ENCODE measurements at places on chromosomes 13 and 19.

GRCh38 chr13:110444226-110444653 lies 117.3 kb downstream of the RAB20 start:
- DNase-seq: no peak

- peak; percentile 71 for DNase-seq
These were observed at the start of gene TBXA2R for GRCh38 chr19:3606690-3607289. TBXA2R (minus strand) TSS chr19:3606875; CDS start chr19:3600634, 6,241 bp downstream.

- DNase-seq: no peak
These were observed 166.6 kb downstream of the NDFIP2 start for GRCh38 chr13:79647533-79647932.

GRCh38 chr13:31073859-31074718 lies 87.6 kb downstream of the HSPH1 start:
- DNase-seq: no peak

DNA sequence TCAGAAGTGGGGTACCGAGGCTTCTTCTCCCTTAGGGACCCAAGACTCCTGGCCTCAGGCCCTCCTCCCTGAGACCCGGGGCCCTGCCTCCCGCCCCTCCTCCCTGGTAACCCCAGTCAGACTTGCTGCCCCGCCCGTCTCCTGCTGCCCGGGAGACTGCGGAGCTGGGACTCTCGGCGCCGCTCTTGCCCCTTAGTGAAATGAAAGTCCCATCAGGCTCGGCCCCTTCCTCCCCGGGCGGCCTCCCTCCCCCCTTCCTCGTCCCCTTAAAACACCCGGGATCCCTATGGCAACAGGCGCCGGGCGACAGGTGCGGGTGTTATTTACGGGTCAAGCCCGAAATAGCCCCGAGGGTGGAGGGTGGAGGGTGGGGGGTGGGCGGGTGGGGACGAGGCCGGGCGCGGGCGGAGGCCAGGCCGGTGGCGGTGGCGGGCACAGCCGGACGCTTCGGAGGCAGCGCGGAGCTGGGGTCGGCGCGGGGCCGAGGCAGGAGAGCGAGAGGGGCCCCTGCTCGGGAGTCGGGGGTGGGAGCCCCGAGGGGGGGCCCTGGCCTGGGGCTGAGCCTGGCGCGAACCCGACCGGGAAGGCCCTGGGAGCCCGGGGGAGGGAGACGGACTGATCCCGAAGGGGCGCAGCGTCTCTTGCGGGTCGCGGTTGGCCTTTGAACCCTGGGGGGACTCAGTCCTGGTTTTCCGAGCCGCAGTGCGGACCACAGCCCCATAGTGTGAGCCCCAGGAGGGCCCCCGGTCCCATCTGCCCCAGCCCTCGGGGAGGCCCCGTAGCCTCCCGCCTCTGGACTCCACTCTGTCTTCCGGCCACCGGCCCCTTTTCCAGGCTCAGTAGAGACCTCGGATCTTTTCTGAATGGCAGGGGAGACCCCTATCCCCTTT lies at the start of gene CACNG6:
TSS of gene CACNG6 (plus strand) at position 414 of the 890 bp plus-strand sequence. CDS start 1,241 bp downstream, outside the sequence.
- no peak for DNase-seq

DNA sequence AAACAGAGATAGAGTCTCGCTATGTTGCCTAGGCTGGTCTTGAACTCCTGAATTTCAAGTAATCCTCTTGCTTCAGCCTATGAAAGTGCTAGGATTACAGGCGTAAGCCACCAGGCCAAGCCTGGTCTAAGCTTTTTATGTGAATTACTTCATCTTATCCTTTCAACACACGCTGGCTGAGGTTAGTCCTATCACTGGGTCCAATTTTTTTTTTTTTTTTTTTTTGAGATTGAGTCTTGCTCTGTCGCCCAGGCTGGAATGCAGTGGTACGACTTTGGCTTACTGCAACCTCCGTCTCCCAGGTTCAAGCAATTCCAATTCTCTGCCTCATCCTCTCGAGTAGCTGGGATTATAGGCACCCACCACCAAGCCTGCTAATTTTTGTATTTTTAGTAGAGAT lies 10.4 kb downstream of the MYO1F start:
- no peak for DNase-seq

DNA sequence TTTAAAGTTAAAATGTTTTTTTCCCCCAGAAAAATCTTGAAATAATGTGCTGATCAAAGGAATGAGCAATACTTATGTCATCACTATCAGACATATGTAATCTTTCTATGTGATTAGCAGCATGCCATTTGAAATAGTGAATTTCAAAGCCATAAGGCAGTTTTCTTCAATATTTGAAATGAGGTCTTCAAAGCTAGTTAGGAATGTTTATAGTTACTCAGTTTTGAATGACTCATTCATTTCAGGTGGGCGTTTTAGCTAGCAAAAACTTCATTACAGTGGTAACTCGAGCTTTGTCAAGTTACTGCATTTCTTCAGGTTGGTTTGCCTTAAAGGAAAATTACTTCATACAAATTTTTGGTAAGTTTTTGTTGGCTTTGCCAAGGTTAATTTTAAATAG lies 102.1 kb downstream of the ATP8A2 start:
- no peak for DNase-seq

- DNase-seq: no peak
These were observed 107.2 kb downstream of the URI1 start for GRCh38 chr19:30049226-30049625.

DNA sequence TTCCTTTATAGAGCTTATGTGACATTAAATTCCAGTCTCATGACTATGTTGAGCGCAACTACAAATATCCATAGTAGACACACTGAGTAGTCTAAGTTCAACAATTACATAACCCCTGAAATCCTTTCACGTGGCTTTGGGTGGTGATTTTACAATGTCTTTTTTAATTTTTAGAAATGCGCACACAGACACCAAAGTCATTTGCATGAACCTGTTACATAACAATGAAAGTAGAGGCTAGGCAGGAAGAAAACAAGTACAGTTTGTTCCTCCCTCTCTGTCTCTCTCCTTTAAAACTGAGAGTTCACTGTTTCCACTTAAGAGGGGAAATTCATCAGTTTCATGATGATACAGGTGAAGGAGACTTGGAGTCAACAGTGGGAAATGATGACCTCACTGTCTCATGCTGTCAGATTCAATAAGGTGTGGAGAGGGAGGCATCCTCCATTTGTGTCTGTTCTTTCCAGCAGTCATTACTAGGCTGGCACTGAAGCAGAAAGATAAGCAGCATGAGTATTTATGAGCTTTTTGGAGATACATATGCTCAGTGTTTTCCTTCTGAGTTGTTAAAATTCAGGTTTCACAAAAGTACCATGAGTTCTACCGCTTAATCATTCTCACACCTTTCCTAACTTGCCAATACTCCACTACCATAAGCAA lies 201.8 kb downstream of the LHFPL6 start:
- peak; percentile 12 for DNase-seq

DNA sequence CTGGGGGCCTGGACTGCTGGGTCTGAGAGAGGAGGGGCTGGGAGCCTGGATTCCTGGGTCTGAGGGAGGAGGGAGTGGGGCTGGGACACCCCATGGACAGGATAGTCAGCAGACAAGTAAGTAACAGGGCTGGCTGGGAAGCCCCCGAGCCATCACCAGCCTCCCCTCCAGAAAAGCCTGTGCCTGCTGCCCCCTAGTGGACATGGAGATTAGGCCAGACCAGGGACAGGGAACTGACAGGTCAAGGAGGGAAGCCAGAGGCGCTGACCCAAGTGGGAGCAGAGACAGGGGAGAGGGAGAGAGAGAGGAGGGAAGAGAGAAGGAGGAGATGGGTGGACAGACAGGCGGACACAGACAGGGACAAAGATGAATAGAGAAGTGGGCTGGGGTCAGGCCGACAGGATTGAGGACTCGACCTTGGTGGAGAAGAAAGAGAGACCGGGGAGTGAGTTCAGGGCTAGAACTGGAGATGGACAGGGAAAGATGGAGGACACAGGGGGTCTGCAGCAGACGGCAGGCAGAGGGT lies 6.7 kb upstream of the ERFL start:
- DNase-seq: no peak

DNA sequence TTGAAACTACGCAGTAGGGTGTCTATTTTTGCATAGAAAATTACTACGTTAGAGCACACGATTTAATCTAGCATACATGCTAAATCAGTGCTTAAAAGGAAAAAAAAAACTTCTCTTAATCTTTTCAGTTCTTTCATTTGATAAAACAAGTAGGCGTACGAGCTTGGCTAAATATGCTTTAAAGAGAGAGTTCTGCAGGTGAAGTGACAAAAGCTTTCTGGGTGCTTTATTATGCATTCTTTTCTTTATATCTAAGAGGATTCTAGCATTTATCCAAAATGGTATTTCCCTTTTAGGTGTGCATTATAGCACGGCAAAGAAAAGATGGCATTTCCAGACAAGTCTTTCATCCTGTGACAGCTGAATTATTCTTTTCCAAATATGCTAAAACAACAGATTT lies 281.2 kb downstream of the PCDH9 start:
- DNase-seq: no peak

DNA sequence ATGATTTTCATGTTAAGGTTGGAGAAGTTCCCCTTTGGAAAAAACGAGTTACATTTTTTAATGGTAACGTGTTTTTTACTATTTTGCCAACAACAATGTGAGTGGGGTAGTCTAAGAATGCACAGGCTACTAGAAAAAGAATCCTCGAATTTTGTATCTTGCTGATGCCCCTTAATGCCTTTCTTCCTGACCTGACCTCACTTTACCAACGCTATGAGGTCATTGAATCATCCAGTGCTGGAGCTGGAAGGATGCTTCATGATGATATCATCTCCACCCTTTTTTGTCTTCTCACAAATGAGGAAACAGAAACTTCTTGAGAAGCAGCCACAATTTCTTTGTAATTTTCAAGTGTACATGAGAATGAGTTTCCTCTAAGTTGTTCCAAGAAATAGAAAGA lies 8.2 kb upstream of the UBL3 start:
- DNase-seq: no peak

DNA sequence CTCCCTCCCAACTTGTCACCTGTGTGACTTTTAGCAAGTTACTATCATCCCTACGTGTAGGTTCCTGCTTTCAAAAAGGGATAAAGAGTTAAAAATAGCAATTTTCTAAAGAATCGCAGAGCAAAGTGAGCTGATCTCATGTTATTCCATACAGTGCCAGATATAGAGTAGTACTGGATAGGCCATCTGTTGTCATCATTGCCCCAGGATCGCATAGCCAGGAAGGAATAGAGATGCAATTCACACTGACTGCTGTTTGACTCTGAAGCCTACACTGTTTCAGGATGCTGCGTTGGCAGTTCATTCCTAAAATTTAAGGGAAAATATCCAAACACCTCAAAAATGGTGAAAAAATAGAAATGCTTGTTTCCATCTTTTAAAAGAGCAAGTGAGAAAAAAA lies 138.9 kb downstream of the SHISA2 start:
- DNase-seq: no peak

DNA sequence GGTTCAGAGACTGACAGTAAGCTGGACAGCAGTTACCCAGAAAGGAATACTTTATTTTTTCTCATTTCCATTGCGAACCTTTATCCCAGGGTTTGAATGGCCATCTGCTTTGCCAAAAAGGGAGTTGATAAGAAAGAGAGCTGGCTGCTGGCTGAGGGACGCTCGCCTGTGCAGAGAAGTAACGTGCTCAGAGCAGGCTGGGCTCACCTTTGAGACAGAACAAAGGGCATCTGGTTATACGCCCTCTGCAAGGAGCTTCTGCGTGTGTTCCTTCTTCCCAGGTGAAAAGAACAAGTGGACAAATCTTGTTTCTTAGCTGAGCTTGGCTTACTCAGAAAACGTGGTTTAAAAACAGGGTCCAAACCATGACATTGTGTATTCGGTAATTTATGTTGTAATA lies 47.4 kb downstream of the EFNB2 start:
- no peak for DNase-seq

GRCh38 chr19:33437393-33437820 lies 63.9 kb downstream of the CEBPG start:
- no peak for DNase-seq
